ENCODE measurements at places on chromosomes 6 and 20.

GRCh38 chr6:56683882-56684281 is 41.2 kb upstream of the DST start:
- DNase-seq, result no peak

- DNase-seq, result no peak
Measured at GRCh38 chr6:51411496-51412125, 592.9 kb downstream of the TFAP2B start.

DNA sequence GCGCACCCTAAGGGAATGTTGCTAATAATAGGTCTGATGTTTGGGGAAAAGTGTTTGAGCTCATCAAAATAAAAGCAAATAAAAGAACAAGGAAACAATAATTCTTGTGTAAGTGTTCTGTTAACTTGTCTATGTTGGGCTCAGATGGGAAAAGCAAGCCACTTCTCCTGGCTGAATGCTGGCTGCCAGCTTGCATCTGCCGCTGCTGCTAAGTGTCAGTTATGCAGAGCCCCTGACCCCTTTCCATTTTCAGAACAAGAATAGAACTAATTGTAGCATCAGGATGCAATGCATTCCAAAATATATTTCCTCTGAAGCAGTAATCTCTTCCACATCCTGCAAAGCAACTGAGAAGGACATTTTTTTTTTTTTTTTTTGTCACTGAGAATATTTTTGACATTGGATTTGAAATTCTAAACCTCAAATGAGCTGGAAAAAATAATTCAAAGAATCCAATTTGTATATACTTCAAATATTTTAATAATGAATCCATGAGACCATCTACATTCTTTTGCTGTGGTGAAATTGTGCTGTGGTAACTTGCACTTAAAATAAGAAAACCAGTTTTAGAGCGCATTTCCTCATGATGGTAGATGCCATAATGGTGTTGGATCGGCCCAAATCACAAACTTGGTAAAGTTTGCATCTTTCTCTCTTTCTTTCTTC is 43.9 kb upstream of the DEK start:
- DNase-seq, result no peak

DNA sequence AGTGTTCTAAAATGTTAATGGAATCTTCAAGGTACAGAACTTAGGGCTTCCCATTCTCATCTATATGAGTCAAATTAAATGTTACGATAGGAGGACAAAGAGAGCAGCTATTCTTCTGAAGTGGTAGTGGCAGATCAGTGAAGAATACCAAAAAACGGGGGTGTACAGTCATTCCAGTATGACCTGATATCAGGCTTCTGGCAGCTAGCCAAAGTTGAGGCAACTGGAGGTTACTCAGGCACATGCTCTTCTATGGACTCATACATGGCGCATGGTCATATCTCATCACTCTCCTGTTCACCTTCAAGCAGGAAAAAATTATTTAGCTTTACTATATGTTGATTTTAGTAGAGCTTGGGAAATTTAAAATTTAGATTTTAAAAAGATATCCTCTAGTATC is 1608.8 kb downstream of the GRIK2 start:
- DNase-seq, result no peak

DNA sequence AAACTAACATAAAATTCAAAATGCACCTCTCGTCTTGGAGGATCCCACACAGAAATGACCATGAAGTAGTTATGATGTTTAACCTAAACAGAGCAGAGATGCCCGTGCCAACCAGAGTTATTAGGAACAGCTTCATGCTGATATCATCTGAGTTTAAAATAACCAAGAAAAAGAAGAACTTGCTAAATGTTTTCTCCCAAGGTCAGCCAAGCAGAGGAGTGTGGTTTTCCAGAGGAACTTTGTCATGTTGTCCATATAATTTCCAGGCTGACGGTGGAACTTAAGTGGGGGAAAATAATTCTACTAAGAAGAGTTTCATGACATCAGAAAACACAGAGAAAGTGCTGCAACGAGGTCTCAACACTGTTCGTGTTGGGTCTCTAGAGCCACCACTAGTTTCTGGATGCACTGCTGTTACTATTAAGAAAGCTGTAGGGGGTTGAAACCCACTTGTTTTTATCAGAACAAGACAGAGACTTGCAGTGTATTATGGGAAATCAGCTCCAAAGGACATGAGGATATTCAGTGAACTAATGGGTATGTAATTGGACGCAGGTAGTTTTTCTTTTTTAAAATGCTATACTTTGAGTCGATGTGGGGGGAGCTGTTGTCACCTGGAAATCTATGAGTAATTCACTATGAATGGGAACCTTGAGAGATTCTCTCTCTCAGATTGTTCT is 5.2 kb downstream of the AGPAT4 start:
- no peak for DNase-seq

GRCh38 chr20:49106328-49106727 is 60.2 kb downstream of the CSE1L start:
- no peak for DNase-seq

DNA sequence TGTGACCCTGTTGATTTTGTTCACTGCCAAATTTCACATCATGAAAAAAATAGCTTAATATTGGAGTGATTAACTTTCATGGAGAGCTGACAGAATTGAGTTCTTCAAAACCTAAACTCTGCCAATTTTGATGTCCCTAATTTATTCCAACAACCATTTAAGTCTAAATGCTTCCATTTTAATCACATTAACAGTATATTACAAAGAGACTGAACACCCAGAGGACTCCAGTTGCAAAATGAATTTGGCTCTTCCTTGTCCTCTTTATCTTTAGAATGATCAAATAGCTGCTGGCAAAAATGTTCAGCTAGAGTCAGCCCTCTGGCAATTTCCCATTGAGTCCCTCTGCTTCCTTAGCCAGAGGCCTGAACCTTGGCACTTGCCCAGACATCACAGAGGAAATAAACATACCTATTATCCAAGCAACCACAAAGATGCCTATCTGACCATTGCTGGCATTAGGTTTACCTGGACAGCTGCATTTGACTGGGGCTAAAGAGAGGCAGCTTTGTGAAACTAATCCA is 299.0 kb upstream of the STXBP5 start:
- peak; percentile 74 for DNase-seq

DNA sequence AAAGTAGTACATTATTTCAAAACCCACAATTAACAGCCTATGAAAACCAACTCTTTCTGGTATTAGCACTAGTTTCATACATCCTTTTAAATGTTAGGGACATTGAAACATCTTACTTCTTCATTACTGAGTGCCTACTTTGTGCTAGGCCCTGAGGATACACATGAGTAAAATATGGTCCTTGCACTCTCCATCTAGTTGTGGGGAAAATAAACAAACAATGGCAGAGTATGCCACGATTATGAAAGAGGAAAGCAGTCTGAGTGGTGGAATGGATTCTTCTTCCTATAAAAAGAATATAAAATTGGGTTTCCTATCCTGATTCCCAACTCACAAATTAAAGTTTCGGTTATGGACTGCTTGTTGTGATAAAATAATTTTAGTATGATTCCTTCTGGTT is 84.9 kb downstream of the ATXN1 start:
- no peak for DNase-seq

- no peak for DNase-seq
Measured at GRCh38 chr20:14481863-14482262, 144.5 kb upstream of the FLRT3 start.

GRCh38 chr6:83258517-83258916 is 65.4 kb downstream of the RWDD2A start:
- no peak for DNase-seq

All from COR-L47 (cell line).